ENCODE measurements at places on chromosomes 16 and 17.

DNA sequence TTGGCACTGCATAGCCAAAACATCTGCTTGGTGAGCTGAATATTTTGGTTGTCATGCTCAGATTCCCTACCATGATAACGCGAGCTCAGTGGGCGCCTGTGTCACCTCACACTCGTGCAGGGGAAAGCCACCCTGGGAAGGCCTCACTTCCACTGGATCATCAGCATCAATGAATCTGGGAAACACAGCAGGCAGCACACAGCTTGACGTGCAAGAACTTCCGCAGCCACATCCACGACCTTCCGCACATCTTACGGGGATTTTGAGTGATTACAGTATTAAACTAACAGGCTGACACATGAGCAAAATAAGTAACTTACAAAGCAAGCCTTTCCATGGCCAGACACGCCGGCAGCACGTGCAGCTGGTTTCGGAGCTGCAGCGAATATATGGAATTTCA is 54.7 kb upstream of the FOXF1 start:
- no peak for DNase-seq

- DNase-seq: no peak
Measured at GRCh38 chr16:67971111-67971510, 2.7 kb upstream of the SLC12A4 start.

- no peak for DNase-seq
Measured at GRCh38 chr17:82084373-82085030, 13.5 kb downstream of the FASN start.

DNA sequence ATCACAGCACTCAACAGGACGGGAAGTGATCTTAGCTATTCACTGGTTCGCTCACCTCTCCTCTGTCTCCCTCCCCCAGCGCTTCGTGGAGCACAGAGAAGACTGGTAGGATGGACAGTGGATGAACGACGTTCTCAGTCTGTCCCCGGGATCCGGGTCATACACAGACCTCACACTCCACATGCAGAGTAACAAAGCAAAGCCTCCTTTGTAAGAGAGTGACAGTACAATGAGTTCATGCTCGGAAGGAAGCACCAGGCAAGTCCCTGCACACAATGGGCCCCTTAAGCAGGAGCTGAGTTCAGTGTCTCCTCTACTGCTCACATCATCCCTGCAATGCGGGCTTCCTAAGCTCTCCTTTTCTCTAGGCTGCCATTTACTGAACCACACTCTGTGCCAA is 356.9 kb downstream of the C16orf95 start:
- DNase-seq: no peak

DNA sequence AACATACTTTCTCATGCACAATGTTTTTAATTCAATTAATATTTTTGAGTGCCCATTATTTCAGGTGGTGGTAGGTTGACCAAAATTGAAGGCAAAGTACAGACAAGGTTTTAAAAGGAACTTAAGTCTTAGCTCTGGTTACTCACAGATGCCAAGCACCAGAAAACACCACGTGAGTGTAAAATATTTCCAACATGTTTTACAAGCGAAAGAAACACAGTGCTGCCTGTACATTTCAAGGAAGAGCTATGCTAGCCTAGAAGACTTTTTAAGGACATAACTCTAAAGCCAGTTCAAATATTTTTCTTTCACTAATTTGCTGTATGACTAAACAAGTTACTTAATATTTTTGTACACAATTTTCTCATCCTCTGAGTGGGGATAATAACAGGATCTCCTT is 736.4 kb upstream of the GOT2 start:
- DNase-seq: no peak

- DNase-seq: no peak
Measured at GRCh38 chr17:19346351-19347255, 15.9 kb downstream of the B9D1 start.

- DNase-seq: no peak
Measured at GRCh38 chr17:40366076-40366860, 1.7 kb upstream of the GJD3 start.

- no peak for DNase-seq
Measured at GRCh38 chr17:27981978-27982377, 60.5 kb upstream of the NLK start.

- DNase-seq: peak; percentile 8
Measured at GRCh38 chr17:60392845-60393702, 1.1 kb upstream of the USP32 start.

GRCh38 chr17:48162946-48163506 is 55.5 kb downstream of the SNX11 start:
- DNase-seq: no peak

GRCh38 chr17:13508896-13509295 is 92.8 kb downstream of the HS3ST3A1 start:
- no peak for DNase-seq

DNA sequence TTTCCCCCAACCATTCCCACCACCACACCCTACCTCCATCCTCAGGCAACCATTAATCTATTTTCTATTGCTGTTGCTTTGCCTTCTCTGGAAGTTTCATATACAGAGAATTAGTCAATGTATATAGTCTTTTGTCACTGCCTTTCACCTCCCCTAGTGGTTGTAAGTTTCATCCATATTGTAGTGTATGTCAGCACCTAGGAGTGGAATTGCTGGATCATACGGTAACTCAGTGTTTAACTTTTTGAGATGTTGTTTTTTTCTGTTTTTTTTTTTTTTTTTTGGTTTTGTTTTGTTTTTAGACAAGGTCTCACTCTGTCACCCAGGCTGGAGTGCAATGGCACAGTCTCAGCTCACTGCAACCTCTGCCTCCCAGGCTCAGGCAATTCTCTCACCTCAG is 16.9 kb downstream of the EEF2K start:
- DNase-seq: no peak

DNA sequence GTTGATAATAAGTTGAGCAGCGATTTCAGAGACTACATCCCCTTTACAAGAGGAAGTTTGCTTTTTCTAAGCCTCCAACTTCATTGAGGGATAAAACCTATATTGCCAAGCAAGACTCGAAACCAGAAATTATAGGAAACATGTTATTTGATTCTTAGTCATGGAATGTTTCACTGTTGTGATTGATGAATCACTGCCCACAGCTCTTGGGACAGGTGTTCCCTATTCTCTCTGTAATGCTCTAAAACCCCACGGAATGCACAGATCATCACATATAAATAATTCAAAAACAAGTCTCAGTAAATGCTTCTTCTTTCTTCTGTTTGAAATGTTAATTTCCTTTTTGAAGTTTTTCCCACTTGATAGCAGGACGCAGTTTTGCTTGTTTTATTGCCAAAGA is 809.5 kb upstream of the GOT2 start:
- no peak for DNase-seq

- DNase-seq: no peak
Measured at GRCh38 chr17:58184308-58184985, 8.1 kb upstream of the EPX start.

GRCh38 chr16:14600164-14600563 is 29.9 kb downstream of the PARN start:
- no peak for DNase-seq

DNA sequence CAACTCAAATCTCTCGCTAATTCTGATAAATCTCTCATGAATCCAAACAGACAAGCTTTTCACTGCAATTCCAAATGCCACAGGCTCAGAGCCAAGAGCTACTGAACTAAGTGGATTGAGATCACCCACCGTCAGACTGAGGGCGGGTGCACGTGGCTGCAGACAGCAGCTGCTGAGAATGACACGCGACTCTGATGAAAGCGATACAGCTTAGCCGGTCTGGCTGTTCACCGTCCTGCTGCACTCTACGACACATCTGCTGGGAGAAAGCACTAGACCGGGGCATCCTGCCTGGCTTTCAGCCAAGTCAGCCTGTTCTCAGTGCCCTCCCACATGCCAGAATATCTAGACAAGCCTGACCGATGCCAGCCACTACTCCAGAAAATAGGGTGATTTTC is 42.6 kb downstream of the KLHDC4 start:
- peak; percentile 33 for DNase-seq

GRCh38 chr17:21279198-21279535 is 5.3 kb upstream of the MAP2K3 start:
- no peak for DNase-seq

DNA sequence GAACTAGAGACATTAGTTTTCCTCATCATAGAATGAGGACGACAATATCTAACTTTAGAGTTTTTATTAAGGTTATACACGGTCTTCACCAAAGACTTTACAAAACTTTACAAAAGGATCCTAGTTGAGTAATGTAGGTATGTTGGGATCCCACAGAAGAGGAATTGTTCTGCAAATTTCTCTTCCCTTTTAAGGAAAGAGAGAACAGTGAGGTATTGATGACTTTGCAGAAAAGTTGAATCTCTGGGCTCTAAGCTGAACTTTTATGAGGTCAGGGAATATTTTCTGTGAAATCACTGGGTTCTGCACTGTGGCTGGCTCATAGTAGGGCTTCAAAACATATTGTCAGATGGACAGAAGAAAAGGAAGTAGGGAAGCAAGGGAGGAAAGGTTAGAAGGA is 89.8 kb upstream of the PIRT start:
- DNase-seq: no peak

- no peak for DNase-seq
Measured at GRCh38 chr16:14301169-14302030, 230.3 kb downstream of the MRTFB start.

- no peak for DNase-seq
Measured at GRCh38 chr16:50522324-50522723, 25.9 kb upstream of the NKD1 start.

GRCh38 chr17:45653616-45654015 is 130.5 kb upstream of the CRHR1 start:
- DNase-seq: no peak

- DNase-seq: no peak
Measured at GRCh38 chr16:88809068-88809675, 2.6 kb downstream of the APRT start.

DNA sequence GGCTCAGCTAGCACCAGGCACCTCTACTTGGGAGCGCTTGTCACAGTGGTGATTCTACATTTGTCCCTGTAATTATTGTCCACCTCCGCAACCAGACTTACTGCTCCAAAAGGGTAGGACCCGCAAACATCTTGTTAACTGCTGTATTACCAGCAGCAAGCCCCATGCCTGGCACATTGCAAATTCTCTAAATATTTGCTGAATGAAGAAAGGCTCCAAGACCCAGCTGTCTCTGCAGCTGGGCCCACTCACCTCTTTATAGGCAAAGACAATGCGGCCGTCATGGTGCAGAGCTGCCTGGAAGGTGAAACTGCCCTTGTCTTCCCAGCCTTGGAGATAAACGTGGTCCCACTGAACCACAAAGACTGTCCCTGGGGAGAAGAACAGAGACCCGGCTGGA is 44.3 kb downstream of the PLXDC1 start:
- no peak for DNase-seq

- no peak for DNase-seq
Measured at GRCh38 chr17:1398028-1398427, 2.0 kb downstream of the YWHAE start.

GRCh38 chr17:61245706-61246135 is 153.9 kb upstream of the TBX2 start:
- DNase-seq: no peak

DNA sequence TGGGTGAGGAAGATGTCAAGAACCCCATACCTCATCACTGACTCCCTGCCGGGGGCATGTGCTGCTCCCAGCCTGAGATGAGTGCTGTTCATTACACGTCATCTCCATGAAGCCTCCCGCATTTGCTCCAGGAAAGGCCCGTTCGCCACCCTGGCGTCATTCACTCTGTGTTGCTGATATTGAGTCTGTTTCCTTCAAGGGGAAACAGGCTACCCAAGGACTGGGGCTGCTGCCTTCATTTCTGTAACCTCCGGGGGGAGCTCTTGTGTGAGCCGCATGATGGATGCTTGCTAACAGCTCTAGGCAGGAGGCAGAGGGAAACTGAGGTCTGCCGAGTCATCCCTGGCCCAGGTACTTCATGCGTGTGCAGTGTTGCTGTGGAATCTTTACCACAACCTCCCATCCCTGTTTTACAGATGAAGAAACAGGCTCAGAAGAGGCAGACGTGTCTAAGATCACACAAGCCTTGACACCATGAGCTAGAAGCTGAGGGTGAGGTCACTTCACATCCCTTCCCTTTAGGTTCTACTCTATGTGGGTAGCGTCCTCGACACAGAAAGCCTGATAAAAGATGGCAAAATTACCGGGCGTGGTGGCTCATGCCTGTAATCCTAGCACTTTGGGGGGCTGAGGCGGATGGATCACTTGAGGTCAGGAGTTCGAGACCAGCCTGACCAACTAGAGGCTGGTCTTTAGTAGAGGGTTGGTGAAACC is 3.5 kb upstream of the ARMC5 start:
- no peak for DNase-seq

GRCh38 chr17:39150795-39151149 is 665 bp downstream of the PLXDC1 start:
- no peak for DNase-seq

DNA sequence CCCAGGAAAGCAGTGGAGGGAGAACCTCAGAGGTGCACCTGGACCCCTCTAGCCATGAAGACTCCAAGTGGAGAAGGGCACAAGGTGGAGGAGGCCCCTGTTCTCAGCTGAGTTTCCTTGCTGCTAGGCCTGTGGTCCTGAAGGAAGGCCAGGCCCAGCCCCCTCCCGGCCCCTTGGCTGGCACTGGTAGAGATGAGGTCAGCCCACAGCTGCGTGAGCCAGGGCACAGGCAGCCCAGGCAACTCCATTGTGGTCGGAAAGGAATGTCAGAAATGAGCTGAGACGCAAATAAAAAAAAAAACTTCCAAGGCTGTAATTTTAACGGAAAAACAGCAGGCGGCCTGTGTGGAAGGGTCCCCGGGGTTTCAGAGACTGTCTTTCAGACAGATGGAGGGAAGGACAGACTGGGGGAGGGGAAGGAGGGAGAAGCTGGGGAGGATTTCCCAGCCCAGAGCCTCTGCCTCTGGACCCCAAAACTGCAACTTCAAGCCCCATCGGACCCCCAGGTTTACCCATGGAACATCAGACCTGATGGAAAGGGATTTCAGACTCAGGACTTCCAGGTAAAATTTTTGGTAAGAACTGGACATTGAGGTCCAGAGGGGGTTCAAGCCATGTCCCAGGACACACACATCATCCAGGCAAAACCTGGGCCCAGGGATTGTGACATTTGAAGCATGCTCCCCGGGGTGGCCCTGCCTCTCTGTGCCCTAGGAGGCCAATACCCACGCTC is 25.6 kb upstream of the MRPS23 start:
- no peak for DNase-seq

DNA sequence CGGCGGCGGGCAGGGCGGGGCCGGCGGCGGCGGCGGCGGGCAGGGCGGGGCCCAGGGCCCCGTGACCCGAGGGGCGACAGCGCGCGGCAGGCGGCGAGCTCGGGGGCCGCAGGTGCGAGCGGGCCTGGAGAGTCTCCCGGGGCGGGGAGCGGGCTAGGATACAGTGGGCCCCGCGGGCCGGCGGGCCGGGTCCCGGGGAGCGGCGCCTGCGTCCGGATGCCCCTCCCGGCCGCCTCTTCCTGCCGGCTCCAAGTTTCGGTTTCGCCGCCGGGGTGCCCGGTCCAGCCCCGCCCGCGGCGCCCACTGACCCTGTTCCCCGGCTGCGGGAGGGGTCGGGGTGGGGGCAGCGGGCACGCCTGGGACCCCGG is at the start of gene RNF213:
TSS of gene RNF213 (plus strand) at position 62 of the 368 bp plus-strand sequence. CDS start 2,830 bp downstream, outside the sequence.
- no peak for DNase-seq

DNA sequence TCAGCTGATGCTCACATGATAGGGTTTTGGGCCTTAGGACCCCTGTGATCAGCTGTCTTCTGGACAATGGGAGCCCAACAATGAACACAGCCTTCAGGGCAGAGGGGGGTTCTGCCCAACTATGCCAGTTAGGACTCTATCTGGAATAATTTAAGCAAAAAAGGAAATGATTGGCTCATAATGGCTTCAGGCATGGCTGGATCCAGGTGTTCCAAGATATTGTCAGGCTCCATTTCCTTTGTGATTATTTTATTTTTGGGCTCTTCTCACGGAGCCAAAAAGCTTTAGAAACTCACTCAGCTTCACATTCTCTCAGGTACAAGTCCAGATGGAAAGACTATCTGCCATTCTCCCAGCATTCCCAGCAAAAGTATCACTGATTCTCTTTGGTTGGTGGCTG is 2.9 kb upstream of the MT2A start:
- no peak for DNase-seq

All from cerebellar nuclear complex (tissue), 1 donor.